Erythroblast (primary cell): ENCODE measurements at places on chromosomes 12 and 14.
A peak's percentile ranks its signal among the peaks of the same experiment; 100 is the strongest.

GRCh38 chr12:122021193-122021821, 377 bp upstream of the BCL7A start:
- peak; percentile 60 for DNase-seq

- no peak for DNase-seq
Measured at GRCh38 chr12:87196321-87196720, 832.9 kb downstream of the C12orf50 start.

- DNase-seq: no peak
Measured at GRCh38 chr12:31339831-31340622, 14.1 kb upstream of the SINHCAF start.

GRCh38 chr12:73935817-73936216, 601.8 kb upstream of the ATXN7L3B start:
- DNase-seq: peak; percentile 9

GRCh38 chr12:46650688-46651087, 175.1 kb downstream of the SLC38A4 start:
- no peak for DNase-seq
